WTC11 (cell line): ENCODE measurements at places on chromosomes 11 and 22. TPM values are rescaled to one million over a fixed set of nuclear protein-coding genes. Genes with fewer than 3 reads are reported as not detected.

TPP1 gene
- 36.2 to 51.4 TPM (median 44.8 TPM) in 3 replicates for total RNA-seq

DNA sequence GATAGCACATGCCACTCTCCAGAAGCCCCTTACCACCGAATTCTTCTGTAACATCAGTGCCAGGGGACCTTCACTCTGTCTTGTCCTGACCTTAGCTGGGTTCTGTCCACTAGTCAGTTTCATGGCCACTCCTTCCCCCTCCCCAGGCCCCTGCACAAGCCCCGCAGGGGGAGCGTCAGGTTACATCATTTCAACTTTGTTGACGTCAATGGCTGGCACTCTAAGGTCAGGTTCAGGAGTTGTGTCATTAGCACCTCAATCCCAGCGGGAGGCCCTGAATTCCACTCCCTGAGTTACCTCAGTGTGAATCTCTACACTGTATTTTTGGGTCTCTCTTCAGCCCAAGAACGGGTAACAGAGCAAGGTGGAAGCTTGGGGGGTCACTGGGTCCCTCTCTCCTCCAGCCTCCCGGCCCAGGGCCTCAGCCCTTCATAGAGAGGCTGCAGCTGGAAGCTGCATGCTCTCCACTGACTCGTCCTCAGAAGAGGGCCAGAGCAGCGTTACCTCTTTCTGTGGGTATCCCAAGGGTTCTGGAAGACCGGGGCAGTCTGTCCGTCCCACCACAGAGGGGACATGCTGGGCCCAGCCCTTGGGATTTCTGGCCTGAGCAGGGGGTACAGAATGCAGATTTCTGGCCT, 10.3 kb downstream of the USH1C start:
- no peak overlapping the region for H3K4me3 ChIP-seq
- H3K36me3 ChIP-seq, result no peaks in the 10 kb centered on the region
- no peak for DNase-seq
- peaks cover 10% of the 10 kb centered on the region for H3K4me1 ChIP-seq

DNA sequence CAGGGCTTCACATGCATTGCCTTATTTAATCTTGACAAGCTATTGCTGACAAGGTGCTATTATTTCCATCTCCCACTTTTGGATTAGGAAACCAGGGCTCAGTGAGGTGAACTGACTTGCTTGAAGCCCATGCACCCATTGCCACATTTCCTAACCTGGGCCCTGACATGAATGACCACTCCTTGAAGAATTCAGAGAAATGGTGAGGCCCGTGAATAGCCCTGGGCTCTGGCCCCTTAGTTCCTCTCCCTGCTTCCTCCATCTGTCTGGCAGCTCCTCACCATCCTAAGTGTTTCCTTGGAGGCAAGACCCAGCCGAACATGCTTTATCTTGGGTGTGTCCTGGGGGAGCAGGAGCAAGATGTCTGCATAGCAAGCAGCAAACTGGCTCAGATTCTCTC, 56.1 kb upstream of the NECTIN1 start:
- no peaks in the 10 kb centered on the region; the same call in 1 of the 2 replicates for H3K27me3 ChIP-seq
- no peak for DNase-seq
- peaks cover 21% of the 10 kb centered on the region for H3K4me1 ChIP-seq
- no peaks in the 10 kb centered on the region for H3K36me3 ChIP-seq
- no peak overlapping the region for H3K4me3 ChIP-seq

GRCh38 chr11:84163116-84163515, 876.9 kb upstream of the CCDC90B start:
- H3K4me1 ChIP-seq, result peaks cover 9% of the 10 kb centered on the region; the same call in 1 of the 2 replicates
- no peaks in the 10 kb centered on the region for H3K36me3 ChIP-seq
- H3K27me3 ChIP-seq, result no peaks in the 10 kb centered on the region
- DNase-seq, result no peak

GRCh38 chr11:62879235-62879978, 1.3 kb upstream of the SLC3A2 start:
- H3K4me3 ChIP-seq, result peak overlapping the region; percentile 99
- H3K27me3 ChIP-seq, result peaks cover 3% of the 10 kb centered on the region; the same call in 1 of the 2 replicates
- H3K36me3 ChIP-seq, result peaks cover 63% of the 10 kb centered on the region
- H3K4me1 ChIP-seq, result peaks cover 48% of the 10 kb centered on the region
- DNase-seq, result no peak
